T-helper 1 cell (primary cell): ENCODE measurements at places on chromosomes 6 and 20.
A peak's percentile ranks its signal among the peaks of the same experiment; 100 is the strongest.

GRCh38 chr6:1781152-1781816 lies 171.6 kb downstream of the FOXC1 start:
- no peak for DNase-seq

- DNase-seq: peak; percentile 40
Measured at GRCh38 chr6:45423824-45424450, 46.2 kb upstream of the SUPT3H start.

DNA sequence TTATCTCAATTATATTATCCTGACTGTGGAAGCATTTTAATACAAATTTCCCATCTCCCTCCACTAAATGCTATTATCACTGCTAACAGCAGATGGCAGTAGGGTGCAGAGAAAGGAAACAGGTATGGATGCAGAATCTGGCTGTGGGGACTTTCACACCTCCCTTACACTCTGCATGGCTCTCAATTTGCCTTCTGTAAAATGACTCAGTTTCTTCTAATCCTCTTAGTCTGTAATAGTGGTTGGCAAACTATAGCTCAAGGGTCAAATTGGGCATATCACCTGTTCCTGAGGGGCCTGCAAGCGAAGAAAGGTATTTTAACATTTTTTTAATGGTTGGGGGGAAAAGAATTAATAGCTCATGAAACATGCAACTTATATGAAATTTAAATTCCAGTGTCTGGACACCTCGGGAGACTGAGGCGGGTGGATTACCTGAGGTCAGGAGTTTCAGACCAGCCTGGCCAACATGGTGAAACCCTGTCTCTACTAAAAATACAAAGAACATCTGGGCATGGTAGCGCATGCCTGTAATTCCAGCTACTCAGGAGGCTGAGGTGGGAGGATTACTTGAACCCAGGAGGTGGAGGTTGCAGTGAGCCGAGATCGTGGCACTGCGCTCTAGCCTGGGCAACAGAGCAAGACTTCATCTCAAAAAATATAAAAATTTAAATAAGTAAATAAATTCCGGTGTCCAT lies 83.5 kb downstream of the ZMYND8 start:
- no peak for DNase-seq

- DNase-seq: no peak
Measured at GRCh38 chr20:29740951-29741593, 1516.4 kb upstream of the DEFB115 start.

DNA sequence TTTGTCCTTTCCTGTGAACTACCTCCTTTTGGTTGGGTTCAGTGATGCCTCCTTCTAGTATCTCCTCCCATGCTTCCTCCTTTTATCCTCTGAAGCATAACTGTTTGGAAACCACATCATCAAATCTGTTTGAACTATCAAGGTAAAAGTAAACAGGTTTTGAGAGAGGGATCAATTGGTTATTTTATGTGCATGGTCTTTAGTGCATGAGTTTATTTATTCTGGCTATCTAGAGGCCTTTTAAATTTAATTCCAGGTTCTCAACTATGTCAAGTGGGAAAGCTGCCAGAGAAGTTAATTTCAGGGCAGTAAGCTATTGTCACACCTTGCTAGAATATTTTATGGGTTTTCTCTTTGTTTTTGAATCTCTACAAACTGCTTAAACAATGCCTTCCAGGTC lies 54.1 kb downstream of the WASF1 start:
- no peak for DNase-seq

DNA sequence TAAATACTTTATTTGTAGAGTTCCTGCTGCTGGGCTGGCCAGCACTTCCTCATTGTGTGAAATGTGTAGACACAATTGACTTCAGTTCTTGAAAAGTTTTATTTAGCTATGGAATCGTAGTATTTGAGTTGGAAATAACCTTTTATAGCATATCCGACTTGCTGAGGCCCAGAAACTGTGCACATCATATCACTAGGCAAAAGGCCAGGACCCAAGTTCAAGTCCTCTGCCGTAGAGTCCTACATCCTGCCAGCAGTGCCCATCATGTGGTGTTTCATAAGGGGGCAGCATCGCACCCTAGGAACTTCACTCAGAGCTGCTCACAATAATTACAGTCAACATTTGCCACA lies 207.7 kb upstream of the SNX9 start:
- no peak for DNase-seq

DNA sequence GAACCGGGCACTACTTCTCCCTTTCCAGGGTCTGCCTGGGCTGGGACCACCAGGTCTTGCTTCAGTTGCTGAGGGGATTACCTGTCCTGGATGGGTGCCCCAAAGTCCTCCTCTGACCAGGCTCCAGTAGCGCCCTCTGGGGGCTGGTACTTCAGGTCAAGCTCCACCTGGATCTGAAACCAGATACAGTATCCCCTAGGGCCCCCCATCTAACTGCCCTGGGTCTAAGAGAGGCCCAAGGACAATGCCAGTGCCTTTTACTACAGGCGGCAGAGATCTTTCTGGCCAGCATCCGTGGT lies 11.2 kb upstream of the SPAG4 start:
- DNase-seq: no peak

- peak; percentile 13 for DNase-seq
Measured at GRCh38 chr6:87066449-87067333, 28.2 kb downstream of the CGA start.

DNA sequence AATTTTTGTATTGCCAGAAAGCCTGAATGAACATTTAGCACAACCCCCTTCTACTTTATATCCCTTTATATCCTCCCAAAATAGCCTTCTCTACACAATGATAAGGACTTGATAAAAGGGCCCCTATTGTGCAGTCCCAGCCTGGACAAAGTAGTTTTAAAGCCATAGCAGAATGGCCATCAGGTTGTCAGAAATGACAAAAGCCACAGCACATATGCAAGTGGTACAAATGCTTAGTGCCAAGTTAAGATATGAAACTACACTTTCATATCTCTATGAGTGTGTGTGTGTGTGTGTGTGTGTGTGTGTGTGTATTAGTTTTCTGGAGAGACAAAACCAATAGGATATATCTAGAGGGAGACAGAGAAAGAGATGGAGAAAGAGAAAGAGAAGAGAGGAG lies 132.6 kb downstream of the SGK1 start:
- no peak for DNase-seq

GRCh38 chr20:61638802-61639585 lies 386.9 kb downstream of the CDH4 start:
- no peak for DNase-seq

DNA sequence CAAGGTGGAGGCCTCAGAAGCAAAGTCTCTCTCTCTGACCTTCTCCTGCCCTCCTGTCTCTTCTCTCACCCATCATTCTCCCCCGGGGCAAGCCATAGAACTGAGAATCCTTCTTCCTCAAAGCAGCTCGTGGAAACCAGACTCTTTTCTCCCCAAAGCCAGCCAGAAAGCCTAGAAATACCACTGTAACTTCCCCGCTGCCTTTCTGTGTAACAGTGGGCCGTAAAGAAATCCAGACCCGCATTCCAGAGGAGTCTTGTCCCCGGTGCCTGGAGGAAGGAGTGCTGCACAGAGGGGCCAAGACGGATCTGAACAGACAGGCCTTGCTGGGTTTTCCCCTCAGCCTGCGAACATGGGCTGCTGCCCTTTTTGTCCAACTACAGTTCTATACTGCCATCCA lies 977 bp upstream of the SLC22A2 start:
- no peak for DNase-seq

DNA sequence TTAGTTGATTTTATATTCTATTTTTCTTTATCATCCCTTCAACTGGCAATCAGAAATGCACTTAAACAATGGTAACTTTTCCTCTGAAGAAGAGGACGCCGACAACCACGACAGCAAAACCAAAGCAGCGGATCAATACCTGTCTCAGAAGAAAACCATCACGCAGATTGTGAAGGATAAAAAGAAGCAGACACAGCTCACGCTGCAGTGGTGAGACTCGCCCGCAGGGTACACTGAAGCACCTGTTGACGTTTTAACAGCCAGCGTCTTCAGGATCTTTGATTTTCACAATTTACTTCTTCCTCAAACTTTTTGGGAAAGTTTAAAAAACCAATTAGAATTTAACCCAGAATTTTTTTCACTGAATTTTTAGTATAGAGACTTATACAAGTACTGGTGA lies 701 bp downstream of the RFX6 start:
- no peak for DNase-seq

DNA sequence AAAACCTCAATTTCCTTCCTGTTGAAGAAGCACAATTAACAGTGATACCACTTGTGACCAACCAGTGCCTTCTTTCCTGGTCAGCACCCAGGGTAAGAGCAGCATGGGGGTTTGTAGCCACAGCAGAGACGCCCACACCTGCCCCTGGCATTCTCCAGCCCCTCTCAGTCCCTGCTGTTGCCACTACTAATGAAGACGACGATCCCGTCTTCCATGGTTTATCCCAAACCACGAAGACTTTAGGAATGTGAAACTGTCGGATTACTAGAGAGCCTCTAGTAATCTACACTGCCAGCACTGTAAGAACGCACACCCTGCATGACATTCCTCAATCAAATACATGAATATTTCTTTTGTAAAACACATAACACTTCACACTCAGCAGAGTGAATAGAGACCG lies 60.0 kb downstream of the GINS1 start:
- no peak for DNase-seq

GRCh38 chr6:90820436-90820835 lies 233.6 kb upstream of the MAP3K7 start:
- no peak for DNase-seq

GRCh38 chr6:74343804-74344203 lies 647.8 kb downstream of the CD109 start:
- DNase-seq: no peak

- DNase-seq: peak; percentile 38
Measured at GRCh38 chr6:158009114-158009891, 27.6 kb downstream of the SYNJ2 start.
